RWPE1 (cell line): ENCODE measurements at places on chromosomes 13 and 19.

DNA sequence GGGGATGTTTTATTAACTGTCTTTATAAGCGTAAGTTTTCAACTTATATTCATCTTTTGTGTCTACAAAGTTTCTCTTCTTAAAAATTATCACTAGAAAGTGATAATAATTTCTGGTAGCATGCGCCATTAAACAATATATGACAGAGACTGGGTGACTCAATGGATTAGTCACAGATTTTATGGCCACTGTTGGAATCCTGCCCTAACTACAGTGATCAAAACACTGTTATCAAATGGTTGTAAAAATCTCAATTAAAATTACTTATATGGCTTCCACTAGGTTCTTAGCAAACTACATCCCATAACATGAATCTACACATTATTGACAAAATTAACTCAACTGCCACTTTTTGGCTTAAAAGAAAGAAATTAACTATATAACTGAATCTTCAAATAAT, 350.0 kb downstream of the DACH1 start:
- DNase-seq, result no peak

DNA sequence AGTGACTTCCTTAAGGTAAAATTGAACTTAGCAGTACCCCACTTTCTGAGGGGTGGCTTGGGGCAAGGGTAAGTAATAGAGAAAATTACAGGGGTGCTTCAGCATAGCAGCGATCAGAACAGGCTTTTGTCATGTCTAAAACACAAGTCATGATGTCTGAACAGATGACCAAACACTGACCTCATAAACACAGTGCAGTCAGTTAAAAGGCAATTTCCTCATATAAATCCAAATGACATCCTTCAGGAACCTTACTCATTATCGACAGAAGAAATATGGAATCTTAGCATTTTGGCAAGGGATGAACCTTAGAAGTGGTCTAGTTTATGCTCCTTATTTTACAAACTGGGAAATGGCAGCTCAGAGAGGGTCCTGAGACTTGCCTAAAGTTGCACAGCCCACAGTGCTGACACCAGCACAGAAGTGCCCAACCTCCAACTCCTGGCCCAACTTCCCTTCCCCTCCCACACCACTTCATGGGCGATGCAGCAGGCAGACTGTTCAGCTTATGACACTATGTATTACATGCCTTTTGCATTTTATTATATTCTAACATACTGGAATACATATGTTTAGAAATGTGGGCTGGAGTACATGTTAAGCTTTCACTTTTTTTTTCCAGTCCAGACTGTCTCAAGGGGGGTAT, 3.6 kb downstream of the GJA3 start:
- no peak for DNase-seq

DNA sequence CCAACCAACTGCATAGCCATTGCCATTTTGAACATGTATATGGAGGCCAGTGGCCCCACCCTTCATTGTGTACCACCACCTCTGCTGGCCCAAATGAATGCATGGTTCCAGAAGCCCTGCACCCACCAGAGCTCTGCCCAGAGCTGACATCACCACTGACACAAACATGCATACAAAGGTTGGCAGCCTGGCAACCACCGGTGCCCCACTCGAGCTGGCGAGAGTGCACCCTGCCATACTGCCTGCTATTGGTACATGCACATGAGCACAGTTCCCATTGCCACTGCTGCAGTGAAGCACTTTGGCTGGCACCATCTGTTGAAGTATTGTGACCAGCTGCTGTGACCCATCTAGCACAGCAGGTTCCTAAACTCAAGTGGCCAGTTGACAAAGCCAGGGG, 1564.9 kb downstream of the OLFM4 start:
- no peak for DNase-seq

GRCh38 chr13:36259361-36260137, 38.1 kb downstream of the CCDC169 start:
- DNase-seq, result no peak

DNA sequence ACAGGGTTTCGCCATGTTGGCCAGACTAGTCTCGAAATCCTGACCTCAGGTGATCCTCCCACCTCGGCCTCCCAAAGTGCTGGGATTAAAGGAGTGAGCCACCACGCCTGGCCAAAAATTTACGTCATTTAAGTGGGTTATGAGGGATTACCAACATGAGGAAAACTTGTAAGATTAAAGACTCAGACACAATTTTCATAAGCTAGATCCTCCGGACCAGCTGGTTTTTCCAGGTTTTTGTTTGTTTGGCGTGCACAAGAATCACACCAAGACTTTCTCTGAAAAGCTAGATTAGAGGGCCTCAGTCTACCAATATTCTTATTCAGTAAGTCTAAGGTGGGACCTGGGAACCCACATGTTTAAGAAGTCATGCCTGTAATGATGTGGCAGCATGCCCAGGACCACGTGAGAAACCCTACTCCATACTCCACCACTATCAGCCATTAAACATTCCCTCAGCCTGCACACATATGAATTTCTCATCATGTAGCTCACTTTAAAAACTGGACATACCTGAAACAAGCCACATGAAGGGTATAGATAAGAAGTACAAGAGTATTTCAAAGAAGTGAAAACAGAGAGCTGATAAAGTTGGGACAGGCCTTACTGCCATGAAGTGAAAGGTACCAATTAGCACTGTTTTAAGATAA, 25.7 kb downstream of the DIAPH3 start:
- DNase-seq, result no peak

- no peak for DNase-seq
These were observed 4.1 kb downstream of the SLC17A7 start for GRCh38 chr19:49437231-49437630.

- DNase-seq, result no peak
These were observed 210.1 kb upstream of the SPRY2 start for GRCh38 chr13:80550971-80551441.

DNA sequence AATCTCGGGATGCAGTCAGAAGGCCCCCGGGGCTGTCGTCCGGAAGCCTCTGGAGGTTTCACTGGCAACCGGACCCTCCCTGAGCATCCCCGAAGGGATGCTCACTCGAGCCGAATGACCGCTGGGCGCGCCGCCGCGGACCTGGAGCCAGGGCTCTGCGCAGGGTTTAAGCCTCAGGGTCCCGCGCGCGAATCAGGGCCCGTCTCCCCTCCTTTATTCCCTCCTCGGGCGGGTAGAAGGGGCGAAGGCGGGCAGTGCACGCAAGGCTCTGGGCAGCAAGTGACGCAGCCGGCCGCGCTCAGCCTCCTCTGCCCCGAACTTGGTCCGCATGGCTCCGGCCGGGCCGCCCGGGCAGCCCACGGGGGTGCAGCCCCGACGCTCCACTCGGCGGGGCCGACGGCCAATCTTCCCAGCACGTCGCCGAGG, 572 bp downstream of the SHISA2 start:
- no peak for DNase-seq
